Activated CD4-positive, CD25-positive, alpha-beta regulatory T cell treated with anti-CD3 and anti-CD28 coated beads, Interleukin-2, amount 50 U/mL, for 16 hours (primary cell): ENCODE measurements at places on chromosomes 13 and 19.

- DNase-seq, result no peak
Measured at GRCh38 chr19:7260161-7260560, 34.1 kb downstream of the INSR start.

DNA sequence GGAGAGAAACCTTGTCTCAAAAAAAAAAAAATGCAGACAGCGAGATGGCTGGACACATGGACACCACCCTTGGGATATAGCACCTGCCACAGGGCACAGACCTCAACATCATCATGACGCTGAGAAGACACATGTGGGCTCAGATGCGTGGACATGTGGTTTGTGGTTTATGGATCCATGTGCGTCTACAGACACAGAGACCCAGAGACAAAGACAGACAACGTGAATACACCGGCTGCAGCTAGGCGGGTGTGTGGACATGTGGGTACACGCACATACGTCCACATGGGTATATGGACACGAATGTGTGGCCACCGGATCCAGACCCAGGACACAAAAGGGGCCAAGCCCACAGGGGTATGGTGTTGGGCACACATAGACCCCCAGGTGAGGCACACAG is 1.3 kb downstream of the TNFSF14 start:
- DNase-seq, result no peak

GRCh38 chr13:79538757-79539156 is 57.8 kb downstream of the NDFIP2 start:
- DNase-seq, result no peak

DNA sequence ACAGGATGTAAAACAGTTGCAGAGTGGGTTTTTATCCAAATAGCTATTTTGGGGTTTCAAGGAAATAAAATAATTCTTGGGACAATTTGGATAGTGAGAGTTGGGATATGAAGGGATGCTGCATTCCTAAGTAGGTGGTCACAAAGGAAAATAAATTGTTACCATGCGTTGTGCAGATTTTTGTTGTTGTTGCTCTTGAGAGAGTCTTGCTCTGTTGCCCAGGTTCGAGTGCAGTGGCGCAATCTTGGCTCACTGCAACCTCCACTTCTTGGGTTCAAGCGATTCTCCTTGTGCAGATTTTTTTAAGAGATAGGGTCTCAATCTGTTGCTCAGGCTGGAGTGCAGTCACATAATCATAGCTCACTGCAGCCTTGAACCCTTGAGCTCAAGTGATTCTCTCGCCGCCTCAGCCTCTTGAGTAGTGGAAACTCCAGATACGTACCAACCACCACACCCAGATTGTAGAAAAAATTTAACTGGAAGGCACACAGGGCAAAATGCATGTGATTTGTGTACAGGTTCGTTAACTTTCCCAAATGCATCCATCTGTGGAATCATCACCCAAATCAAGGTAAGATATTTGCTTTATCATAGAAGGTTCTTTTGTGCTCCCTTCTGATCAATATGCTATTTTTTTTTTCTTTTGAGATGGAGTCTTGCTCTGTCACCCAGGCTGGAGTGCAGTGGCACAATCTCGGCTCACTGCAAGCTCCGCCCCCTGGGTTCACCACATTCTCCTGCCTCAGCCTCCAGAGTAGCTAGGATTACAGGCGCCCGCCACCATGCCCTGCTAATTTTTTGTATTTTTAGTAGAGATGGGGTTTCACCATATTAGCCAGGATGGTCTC is 16.0 kb downstream of the SLC1A5 start:
- DNase-seq, result no peak

- no peak for DNase-seq
Measured at GRCh38 chr13:51058461-51059167, 52.5 kb downstream of the C13orf42 start.

DNA sequence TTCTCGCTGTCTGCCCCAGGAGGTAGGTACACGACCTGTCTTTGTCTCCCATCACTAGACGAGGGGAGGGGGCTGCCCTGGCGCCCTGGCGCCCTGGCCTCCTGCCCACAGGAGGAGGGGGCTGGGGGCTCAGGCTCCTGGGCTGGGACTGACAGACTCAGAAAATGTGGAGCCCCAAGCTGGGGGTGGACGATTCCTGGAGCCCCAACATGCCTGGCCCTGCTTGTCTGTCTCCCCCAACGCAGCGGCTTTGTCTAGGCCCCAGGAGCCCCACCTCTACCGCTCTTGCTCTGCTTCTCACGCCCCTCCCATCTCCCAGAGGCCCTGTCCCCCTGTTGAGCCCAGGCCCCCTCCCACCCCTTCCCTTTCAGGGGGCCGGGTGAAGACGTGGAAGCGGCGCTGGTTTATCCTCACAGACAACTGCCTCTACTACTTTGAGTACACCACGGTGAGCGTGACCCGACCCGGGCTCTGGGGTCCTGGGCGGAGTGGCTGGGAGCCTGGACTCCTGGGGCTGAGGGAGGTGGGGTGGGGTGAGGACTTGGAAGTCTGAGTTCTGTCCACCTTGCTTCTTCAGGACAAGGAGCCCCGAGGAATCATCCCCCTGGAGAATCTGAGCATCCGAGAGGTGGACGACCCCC is 8.6 kb downstream of the CYTH2 start:
- DNase-seq, result no peak
